ENCODE measurements at places on chromosomes 6 and 20.

DNA sequence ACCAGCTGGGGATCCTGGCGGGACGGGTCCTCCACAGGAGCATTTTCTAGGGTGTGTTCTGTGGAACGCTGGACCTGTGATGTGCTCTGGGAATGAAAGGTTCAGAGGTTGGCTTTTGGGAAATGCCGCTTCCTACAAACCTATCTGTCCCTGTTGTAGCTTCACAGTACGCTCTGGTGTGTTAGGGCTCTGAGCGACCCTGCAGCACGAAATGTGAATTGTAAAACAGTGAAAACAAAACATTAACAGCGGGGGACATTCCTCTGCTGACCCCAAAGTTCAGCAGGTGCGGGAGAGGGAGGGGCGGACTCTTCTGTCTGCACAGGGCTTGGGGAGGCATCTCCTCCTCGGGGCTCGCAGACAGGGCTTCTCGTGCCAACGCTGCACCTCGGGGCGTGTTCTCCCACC lies 155.9 kb downstream of the NRN1 start:
- DNase-seq, result no peak

DNA sequence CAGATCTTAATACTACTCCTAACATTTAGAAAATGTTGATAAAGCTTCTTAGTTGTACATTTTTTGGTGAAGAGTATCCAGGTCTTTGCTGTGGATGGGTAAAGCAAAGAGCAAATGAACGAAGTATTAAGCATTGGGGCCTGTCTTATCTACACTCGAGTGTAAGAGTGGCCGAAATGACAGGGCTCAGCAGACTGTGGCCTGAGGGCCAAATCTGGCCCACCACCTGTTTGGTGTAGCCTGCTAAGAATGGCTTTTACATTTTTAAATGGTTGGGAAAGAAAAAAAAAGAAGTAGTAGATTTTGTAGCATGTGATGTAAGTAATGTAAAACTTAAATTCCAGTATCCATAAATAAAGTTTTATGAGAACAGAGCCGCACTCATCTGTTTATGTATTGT lies 19.4 kb upstream of the MAPK13 start:
- DNase-seq, result no peak

GRCh38 chr20:9112541-9113515 lies 43.9 kb downstream of the PLCB4 start:
- DNase-seq, result no peak

- DNase-seq, result no peak
These were observed 21.5 kb downstream of the ACSS1 start for GRCh38 chr20:25036331-25036936.

DNA sequence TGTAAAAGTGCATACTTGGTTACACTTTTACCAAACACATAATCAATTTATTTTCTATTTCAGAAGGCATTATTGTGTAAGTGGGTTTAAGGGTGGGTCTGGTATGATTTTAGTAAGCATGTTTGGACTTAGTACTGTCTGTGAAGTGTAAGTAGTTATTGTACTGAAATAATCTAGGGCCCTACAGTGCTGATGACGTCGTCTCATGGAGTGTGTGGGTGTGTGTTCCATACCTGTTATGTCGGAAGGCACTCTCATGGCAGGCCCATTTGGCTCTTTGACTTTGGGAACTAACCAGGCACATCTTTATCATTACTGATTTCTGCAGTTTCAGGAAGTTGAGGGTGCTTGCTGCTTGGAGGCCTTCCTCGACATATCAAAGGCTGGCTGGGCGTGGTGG lies 155.1 kb downstream of the SASH1 start:
- DNase-seq, result no peak

DNA sequence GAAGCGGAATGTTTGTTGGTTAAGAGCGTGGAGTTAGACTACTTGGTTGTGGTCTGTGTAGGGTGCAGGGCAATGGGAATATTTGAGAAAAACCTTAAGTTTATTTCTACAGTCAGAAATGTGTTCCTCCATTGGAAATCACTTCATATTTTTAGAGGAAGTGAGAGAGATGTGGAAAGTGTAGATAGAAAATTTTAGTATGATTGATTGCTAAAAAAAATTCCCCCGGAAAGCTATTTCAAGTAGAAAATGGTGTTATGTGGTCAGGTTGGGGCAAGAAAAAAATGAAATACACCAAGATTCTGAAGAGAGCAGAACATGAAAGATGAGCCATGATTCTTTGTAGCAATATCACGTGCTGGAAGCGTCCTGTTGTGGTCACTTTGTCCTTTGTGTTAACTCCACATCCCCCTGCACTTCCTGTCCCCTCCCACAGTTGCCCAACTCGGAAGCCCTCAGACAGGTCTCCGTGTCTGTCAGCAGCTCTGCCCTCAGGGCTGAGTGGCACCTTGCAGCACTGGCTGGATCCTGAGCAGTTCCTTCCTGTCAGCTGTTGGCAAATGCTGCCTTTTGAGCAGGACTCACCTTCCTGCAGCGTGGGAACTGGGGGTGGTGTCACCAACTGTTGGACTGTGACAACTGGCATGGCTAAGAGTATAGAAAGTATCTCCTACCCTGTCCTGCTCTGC lies 137.5 kb upstream of the SLC24A3 start:
- no peak for DNase-seq

DNA sequence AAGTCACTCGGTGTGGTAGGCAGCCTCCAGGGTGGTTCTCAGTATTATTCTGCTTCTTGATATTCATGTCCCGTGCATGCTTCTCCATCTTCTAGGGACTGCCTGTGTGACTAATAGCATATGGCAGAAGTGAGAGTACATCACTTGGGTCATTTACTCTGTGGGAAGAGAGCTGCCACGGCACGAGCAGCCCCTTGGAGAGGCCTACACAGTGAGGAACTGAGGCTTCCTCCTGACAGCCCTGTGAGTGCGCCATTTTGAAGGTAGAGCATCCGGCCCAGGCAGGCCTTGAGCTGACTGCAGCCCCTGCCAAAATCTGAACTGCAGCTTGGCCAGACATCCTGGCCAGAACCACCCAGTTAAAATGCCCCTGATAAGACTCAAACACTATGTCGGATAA lies 17.3 kb upstream of the MCUR1 start:
- no peak for DNase-seq
